Thoracic aorta (tissue), 2 donors: ENCODE measurements at places on chromosomes 6 and 20. TPM values are rescaled to one million over a fixed set of nuclear protein-coding genes. Genes with fewer than 3 reads are reported as not detected.

GRCh38 chr20:35303735-35304491, 11.7 kb upstream of the FAM83C start:
- peak; percentile 47 for DNase-seq

DNA sequence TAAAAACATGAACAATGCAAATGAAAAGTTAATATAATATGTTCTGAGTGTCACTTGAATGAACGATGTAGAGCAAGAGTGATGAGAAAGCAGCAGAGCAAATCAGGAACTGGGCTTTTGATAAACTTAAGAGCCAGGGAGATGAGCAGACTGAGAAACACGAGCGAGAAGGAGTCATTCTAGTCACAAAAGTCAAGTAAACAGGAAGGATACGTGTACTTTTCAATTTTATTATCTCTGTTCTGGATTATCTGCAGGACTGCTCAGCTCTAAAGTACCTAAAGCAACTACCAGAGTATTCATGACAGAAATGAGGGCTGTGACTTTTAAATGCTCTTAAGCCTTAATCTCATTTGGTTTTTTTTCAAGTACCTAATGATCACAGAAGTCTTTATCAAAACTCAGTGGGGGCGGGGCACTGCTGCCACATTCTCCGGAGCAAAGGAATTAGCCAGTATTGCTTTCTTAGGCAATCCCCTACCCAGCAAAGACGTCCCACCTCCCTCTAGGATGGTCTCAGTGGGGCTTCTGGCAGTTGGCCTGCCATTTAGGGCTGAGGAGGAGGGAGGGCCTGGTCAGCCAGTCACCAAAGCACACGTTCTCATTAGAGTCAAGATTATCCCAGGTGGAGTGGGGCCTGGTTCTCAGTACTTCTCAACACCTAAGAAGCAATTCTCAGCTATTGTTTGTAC, 8.6 kb downstream of the MAN1A1 start:
- DNase-seq, result no peak

DNA sequence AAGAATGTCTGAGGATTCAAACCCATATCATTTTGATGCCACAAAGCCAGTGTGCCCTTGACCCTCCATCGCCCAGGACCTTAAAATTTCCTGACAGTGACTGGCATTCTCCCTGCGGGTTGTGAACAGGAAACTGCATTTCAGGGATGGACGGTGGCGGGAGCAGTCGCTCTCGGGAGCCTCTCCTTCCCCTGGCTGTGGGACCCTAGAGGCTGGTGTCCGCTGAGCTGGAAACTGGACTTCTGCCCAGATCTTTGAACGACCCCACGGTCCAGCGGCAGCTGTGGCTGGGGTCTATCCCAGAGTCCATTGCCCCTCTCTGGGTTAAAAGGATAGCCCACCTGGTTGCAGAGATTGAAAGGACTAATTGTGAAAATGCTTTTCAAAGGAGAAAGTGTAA, 1.4 kb upstream of the SEC63 start:
- no peak for DNase-seq

DNA sequence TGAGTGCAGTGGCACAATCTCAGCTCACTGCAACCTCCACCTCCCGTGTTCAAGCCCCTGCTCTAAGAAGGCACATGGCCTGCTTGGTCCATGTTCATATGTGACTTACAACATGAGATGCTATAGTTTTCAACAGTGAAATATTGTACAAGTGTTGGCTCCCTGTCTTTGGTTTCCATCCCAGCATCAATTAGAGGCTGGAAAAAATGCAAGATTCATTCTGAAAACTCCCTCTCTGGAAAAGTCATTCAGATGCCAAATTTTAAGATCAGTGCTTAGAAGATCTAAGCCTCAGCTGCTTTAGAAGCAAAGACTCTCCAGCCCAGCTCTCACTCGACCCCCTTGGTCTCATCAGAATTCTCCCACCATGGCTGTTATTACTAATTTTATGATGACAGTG, 398.9 kb downstream of the KIF16B start:
- DNase-seq, result no peak

Gene PKIB
- total RNA-seq, result 0.81 TPM

- DNase-seq, result no peak
Measured at GRCh38 chr20:44901974-44902373, 7.9 kb upstream of the PABPC1L start.

GRCh38 chr20:62439218-62439617, 11.9 kb upstream of the RBBP8NL start:
- no peak for DNase-seq
